ENCODE measurements at places on chromosomes 13 and 19.

DNA sequence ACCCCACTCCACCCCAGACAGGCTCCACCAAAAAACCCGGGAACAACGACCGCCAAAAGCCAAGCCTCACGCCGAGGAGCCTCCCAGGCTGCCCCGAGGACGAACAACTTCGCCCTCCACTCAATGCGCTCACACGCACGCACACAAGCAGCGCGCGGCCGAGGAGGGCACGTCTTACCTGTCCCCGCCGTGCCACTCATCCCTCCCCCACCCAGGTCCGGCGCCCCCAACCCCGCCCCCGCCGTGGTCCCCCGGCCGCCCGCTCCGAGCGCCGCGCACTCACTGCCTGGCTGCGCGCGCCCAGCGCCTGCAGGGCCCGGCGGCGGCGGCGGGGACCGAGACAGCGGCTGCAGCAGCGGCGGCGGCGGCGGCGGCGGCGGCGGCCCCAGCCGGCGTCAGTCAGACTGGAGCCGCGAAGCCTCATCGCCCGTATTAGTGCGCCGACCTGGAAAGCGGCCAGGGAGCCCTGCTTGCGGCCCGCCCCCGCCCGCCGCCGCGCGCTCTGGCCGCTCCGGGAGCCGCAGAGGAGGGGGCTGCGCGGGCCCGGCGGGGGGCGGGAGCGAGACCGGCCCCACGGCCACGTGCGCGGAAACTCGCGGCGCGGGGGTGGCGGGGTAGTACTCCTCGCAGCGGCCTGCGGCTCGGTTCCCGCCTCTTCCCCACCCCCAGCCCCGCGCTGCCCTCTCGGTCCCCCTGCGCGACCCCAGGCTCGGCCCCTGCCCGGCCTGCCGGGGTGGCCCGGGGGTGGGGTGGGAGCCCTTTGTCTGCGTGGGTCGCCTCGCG, at the start of gene SMAD9:
TSS of gene SMAD9 (minus strand) at position 406 of the 783 bp plus-strand sequence. CDS start 40,549 bp downstream, outside the sequence.
- DNase-seq = peak; percentile 2

GRCh38 chr13:41652735-41653361, 195.5 kb downstream of the RGCC start:
- no peak for DNase-seq

DNA sequence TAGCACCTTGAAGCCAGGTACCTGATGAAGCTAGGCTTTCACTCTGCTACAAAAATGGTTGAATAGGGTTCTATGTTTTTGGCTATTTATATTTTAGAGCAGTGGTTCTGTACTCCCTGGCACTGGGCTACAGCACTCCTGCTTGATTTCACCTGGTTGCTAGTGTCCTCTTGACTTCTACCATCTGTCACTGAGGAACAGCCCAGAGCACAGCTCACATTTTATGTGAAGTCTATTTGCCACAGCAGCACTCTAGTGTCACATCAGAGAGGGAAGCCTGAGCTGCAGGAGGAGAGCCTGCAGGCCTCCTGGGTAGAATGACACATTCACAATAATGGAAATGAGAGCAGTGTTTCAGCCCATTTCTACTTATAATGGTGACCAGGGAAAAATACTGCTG, 184.2 kb downstream of the ZNF486 start:
- no peak for DNase-seq

DNA sequence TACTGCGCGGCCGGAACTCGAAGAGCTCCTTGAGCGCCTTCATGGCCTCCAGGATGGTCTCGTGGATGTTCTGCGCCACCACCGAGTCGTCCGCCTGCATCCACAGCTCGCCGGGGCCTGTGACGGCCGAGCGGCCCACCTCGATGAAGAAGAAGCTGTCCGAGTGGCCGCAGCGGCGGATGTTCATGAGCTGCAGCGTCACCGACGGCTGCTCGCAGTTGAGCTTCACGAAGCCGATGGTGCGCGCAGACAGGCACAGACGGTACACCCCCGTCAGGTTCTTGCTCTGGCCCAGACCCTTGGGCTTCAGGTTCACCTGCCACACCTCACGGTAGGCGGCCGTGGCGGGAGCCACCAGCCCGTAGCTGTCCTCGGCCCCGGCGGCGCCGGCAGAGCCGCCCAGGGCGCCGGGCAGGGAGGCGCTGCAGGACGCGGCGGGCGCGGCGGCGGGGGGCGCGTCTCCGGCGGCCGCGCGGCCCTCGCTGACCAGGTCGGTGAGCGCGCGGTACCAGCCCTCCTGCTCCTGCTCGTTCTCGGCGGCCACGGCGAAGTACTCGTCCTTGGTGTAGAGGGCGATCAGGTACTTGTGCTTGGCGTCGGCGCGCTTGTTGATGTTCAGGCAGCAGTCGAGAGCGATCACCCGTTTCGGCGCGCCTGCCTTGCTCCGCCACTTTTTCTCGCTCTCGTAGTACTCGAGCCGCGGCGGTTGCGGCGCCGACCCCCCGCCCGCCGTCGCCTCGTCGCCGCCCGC, 1.1 kb downstream of the IRS2 start:
- DNase-seq = no peak

DNA sequence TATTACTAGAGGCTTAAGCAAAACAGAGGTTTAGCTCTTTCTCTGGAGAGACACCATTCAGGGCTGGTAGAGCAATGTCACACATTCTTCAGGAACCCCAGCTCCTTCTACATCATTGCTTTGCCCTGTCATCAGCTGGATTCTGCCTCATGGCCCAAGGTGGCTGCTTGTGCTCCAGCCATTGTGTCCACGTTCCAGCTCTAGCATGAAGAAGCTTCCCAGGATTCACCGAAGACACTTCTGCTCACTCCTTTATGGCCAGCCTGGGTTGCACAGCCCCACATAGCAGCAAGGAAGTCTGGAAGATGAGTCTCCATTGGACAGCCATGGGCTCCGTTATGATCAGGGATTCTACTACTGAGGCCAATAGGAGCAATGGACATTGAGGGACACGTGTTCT, 13.2 kb downstream of the PGLS start:
- DNase-seq = no peak

DNA sequence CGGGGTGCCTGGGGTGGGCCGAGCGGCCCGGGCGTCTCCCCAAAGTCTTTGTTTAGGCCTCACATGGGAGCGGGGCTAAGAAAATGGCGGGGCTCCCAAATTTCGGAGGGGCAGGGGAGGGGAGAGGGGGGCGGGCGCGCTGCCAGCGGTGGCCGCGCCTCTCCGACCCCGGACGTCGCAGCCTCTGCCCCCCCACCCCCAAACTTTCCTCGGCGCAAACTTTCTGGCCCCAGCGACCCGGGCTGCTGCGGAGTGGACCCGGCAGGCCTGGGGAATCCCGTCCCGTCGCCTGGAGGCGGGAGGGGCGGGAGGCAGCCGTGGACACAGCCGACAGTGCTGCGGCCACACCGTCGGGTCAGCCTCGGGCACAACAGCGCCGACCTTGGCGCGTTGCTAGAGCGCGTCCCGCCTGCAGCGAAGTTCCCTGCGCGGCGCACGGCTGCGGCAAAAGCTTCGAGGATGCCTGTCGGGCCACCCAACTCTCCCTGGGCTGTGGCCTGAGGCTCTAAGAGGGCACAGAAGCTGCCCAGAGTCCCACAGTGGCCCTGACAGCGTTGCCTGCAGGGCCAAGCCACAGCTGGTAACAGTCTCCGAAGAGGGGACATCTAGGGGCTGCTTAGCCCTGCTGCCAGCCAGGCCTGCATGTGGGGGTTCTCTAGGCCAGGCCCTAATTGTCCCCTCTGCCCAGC, 1.3 kb downstream of the NFIX start:
- no peak for DNase-seq

All from NCI-H1048 (cell line).